M059J (cell line): ENCODE measurements at places on chromosomes 3 and 15.

DNA sequence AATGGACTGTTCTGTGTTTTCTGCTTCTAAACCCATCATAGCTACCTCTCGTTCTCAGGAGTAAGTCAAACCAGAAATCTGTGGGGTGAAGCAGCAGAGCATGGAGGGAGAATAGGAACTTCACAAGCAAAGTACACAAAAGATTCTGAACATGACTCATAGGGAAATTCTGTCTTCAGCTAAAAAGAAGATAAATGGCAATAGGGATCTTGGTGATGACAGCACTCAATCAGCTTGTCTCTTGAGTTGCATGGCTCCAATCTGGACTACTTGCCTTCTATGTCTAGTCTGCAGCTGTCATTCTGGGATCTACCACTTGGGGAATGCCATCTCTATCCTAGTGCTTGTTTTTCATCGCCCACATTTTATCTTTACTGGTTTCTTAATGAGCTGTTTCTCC, 13.5 kb upstream of the GRAMD1C start:
- DNase-seq, result peak; percentile 55

GRCh38 chr3:148778926-148779325, 48.7 kb upstream of the CPB1 start:
- DNase-seq, result no peak

GRCh38 chr3:48151058-48151806, 37.0 kb downstream of the CDC25A start:
- DNase-seq, result peak; percentile 72

DNA sequence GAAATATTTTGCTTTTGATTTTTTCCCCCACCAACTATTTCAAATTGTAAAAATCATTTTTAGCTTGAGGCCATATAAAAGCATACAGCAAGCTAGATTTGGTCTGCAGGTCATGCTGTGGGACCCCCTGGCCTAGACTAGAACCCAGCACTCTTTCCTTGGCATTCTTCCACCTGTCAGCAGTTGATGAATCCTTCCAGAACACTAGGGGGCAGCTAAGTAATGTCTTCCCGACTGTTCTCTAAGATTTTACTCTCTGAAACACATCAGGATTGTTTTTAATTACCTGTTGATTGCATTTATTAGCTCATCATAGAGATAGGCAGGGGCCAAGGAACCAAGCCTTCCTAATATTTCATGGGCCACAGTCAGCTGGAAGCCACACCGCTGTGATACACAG, 174.5 kb downstream of the CACNA1D start:
- no peak for DNase-seq

- no peak for DNase-seq
Measured at GRCh38 chr3:113200946-113201345, 10.4 kb upstream of the BOC start.

DNA sequence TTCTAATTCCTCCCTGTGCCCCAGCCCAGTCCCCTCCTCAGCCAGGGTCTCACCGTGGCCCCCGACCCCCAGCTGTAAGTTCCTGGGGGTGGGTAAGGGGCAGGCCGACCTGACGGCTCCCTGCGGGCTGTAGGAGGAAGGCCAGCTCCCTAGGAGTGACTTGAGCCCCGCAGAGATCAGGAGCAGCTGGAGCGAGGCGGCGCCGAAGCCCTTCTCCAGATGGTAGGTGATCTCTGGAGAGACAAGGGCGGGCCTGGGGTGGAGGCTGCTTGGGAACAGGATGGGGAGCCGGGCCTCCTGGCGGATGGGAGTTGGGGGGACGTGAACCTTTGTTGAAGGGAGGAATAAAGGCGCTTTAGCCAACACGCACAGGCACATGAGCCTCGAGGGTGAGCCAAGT, 4.2 kb downstream of the SLC28A1 start:
- DNase-seq, result no peak

- peak; percentile 29 for DNase-seq
Measured at GRCh38 chr3:105835606-105836005, 33.2 kb downstream of the CBLB start.

DNA sequence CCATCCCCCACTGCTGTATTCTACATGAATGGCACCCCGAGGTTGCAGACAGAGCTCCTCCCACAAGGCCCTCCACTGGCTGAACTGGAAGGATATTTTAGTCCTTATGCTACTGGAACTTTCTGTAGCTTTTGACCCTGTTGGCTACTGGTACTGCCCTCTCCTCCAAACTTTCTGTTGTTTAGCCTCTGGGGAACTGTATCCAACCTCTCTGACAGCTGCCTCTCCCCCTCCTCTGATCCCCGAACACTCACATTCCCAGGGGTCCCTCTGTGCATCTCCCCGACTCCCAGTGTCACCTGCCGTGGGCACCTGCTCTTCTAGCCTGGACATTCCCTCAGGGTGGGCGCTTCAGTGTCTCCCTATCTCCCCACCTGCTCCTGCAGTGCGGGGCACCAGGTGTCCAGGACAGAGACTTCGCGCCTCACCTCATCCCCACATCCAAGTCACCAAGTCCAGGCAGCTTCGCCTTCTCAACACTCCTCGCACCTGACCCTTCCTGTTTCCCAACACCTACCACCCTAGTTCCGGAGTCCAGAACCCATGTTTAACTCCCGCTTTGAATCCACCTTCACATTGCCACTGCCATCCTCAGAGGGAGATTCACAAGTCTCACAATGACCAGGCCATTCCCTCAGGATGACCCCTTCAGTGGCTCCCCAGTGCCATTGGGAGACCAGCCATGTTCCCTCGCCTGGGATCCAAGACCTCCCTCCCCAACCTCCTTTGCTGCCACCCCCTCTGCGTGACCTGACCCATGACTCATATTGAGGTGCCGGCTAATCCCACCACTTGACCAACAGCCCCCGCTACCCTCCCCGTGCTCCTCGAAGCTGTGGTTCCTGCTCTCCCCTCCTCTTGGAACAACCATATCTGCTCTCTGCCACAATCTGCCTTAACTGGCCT, 34.2 kb downstream of the BDH1 start:
- DNase-seq, result no peak

GRCh38 chr3:107208100-107208499, 169.1 kb upstream of the CCDC54 start:
- DNase-seq, result peak; percentile 98

DNA sequence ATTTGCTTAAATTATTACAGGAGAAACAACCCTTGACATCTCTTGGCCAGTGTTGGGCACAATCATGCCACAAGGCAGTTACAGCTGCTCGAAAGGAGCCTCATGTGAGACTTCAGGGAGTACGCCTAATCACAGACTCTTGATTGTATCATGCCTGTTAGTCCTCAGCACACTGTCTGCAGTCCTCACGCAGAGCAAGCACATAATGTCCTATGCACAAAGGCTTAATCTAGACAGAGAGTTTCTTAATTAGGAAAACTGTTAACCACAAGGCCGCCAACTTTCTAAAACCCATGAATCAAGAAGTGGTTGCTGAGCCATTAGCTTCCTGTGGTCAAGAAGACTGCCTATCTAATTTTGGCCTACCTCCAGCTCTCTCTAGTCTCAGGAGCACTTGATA, 172.0 kb downstream of the UNC13C start:
- peak; percentile 58 for DNase-seq

GRCh38 chr3:44995142-44995770, 19.2 kb downstream of the EXOSC7 start:
- DNase-seq, result peak; percentile 55

GRCh38 chr3:131217296-131217741, 164.3 kb upstream of the NUDT16 start:
- DNase-seq, result peak; percentile 84

GRCh38 chr15:65375871-65376607, 1.8 kb downstream of the IGDCC3 start:
- no peak for DNase-seq

- no peak for DNase-seq
Measured at GRCh38 chr3:72473156-72473555, 375.1 kb downstream of the SHQ1 start.

GRCh38 chr3:191425322-191425734, 35.6 kb upstream of the PYDC2 start:
- DNase-seq, result peak; percentile 48

DNA sequence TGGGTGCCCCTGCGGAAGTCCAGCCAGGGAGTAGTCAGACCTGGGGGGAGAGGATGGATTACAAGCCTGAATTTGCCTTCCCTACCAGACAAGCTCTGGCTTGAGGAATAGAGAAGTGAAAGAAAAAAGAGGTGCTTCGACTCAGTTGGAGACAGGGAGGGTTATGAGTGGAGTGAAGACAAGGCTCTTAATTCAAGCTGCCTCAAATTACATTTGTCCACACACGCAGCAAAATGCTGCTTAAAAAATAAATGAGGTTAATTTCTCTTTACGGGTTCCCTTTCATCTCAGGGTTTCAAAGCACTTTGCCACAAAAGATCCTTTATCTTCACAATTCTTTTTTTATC, 49.0 kb upstream of the SLC4A7 start:
- DNase-seq, result no peak

- peak; percentile 99 for DNase-seq
Measured at GRCh38 chr3:107216711-107217110, 160.5 kb upstream of the CCDC54 start.

DNA sequence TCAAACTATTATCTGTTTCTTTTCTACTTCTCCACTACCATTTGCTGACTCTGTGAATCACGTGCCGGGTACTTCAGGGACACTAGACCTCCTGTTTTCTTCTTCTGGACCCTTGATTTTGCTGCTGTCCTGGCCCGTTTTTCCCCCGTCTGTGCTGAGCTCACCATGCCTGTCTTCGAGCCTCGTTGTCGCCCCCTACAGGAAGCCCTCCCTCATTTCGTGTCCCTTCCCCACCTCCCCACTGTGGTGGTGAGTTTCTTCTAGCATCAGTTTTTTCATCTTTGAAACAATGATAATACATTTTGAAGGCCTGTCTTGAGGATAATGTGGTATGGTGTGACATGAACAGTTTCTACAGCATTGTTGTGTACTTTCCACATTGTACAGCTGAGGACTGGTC, 12.8 kb downstream of the GABRG3 start:
- no peak for DNase-seq

DNA sequence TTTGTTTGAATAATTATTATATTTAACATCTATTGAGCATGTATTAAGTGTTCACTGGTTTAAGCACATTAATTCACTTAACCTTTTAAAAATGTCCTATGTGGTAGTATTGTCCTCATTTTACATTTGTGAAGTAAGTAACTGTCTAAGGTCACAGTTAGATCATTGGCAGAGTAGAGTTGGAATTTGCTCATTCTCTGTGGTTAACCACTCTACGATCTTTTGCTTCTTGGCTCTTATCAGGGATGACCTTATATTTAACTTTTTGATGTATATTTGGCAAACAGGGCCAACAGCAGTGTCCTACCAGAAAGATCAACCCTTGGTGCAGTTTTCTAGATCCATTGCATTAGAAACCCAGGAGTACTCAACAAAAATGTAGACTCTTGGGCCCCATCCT, 34.0 kb downstream of the PXK start:
- peak; percentile 47 for DNase-seq

GRCh38 chr3:183252973-183253527, at the start of gene B3GNT5:
TSS of gene B3GNT5 (plus strand) at chr3:183253253. CDS start at chr3:183269799, 16,546 bp downstream.
- peak; percentile 26 for DNase-seq

DNA sequence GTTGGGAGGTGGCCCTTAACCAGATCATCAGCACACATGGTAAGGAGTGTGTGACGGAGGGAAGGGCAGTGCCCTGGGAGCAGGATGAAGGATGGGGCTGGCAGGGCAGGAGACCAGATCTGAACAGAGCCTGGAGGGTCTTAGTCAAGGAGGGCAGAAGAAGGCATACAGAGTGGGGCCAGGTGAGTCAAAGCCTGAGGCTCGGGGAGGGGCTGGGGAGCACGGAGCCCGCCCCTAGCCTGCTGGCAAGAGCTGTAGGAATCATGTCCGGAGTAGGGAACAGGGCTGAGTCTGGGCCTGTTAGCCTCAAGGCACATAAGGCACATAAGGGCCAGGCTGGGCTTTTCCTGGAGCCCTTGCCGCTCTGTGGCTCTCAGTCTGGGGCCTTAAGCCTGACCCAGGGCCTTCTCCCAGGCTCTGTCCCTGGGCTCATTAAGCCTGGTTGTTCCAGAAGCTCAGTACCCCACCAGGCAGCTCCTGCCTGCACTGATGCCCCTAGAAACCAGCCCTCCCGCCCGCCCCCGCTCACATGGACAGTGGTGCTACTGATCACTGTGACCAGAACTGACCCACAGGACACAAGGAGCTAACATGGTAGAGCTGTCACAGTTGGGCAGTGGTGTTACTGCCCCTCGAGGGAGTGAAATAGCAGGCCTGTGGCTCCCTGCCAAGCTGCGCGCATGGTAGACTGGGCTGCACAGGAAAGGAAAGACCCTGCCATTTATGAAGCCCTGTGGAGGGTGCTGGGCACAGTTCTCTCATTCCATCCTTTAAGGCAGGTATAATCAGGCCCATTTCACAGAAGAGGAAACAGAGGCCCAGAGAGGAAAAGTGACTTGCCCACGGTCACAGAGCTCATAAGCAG, 14.6 kb downstream of the ISG20 start:
- no peak for DNase-seq

GRCh38 chr3:67312155-67312554, 314.0 kb downstream of the KBTBD8 start:
- DNase-seq, result no peak

DNA sequence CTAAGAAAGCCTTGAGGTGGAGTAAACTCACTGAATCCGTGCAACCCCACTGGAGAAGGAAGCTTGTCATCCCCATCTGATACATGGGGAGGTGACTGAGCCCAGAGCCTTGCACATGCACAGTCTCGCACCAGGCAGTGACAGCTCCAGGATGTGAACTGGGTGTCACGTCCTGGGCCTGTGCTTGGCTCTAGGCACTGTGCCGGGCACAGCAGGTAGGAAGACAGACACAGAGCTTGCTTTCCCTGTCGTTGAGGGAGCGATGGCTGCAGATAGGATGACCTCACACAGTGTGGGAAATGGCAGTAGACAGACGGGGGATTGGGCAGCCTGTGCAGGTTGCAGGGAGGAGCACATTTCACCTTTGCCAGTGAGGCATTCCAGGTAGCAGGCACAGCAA, 12.2 kb upstream of the ATP2B2 start:
- no peak for DNase-seq

GRCh38 chr3:126901631-126902030, 81.3 kb upstream of the PLXNA1 start:
- DNase-seq, result no peak

- DNase-seq, result no peak
Measured at GRCh38 chr3:16512435-16513140, 911 bp downstream of the RFTN1 start.

DNA sequence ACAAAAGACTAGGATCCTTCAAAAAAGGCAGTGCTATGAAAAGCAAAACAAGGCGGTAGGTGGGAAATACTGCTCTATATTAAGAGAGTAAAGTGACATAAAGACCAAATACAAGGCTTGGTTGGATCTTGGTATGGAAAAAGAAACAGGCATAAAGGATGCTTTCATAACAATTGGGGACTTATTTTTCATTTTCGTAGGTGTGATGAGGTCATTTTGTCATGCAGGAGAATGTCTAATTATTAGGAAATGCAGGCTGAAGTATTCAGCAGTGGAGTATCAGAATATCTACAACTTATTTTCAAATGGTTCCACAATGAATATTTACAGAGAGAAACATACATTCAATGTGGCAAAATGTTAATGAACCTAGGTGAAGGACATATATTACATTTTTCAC, 9.0 kb downstream of the XPC start:
- DNase-seq, result no peak

DNA sequence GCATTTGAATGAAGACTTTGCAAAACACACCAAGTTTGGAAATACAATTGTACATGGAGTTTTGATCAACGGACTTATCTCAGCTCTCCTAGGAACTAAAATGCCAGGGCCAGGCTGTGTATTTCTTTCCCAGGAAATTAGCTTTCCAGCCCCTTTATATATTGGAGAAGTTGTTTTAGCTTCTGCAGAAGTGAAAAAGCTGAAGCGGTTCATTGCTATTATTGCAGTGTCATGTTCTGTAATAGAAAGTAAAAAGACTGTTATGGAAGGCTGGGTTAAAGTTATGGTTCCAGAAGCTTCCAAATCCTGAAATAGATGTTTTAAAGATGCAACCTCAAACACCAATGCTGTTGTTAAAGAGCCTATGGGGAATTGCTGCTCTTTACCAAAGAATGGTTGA, 11.5 kb downstream of the HTD2 start:
- no peak for DNase-seq
